NCI-H1436 (cell line): ENCODE measurements at places on chromosomes 6 and 20.
A peak's percentile ranks its signal among the peaks of the same experiment; 100 is the strongest.

GRCh38 chr20:47999166-47999565 lies 213.9 kb upstream of the SULF2 start:
- no peak for DNase-seq

- DNase-seq = no peak
These were observed 18.9 kb upstream of the SRSF6 start for GRCh38 chr20:43438578-43439316.

DNA sequence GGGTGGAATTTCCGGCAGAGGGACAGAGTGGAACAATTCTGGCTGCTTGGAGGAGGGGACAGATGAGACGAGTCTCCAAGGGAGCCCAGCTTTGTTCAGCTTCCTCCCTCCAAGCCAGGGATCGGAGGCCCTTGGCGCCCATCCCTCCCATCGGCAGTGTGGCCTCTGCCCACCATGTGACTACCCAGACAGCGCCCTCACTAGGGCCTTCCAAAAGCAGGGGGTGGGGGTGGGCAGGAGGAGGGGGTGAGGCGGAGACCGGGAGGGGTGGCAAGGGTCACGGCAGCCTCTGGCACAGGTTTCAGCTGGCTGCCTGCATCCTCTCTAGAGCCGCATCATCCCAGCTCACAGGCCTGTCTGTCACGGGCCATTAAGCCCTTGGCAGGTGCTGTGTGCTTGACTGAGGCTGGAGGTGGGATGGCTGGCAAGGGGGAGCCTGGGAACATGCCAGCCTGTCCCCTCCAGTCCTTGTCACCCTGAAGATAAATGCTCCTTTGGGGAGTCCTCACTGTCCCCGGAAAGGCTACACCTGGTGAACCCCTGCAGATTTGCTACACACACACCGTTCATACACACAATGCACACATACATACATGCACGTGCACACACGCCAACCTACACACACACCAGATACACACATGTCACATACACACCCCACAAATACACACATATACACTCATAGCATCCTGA lies 6.2 kb upstream of the FGD2 start:
- peak; percentile 41 for DNase-seq

DNA sequence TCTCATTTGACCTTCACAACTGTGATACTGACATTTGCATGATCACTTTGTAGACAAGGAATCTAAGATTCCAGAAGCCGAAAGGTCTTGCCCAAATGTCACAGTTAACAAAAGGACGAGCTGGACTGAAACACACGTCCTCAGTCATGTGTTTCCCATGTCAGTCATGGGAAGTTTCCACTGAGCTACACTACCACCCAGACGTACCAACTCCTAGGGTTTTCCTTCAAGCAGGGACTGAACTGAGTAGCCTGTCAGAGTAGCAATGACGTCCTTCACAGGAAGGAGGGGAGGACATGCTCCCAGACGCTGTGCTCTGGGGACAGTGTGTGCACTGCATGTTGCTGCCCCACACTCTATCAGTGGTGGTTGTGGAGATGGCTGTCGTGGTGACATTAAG lies 215.8 kb upstream of the SMLR1 start:
- no peak for DNase-seq

- no peak for DNase-seq
These were observed 4.0 kb downstream of the HSPA1B start for GRCh38 chr6:31831350-31832215.

- no peak for DNase-seq
These were observed 156.1 kb downstream of the SLC35B3 start for GRCh38 chr6:8279041-8279805.

DNA sequence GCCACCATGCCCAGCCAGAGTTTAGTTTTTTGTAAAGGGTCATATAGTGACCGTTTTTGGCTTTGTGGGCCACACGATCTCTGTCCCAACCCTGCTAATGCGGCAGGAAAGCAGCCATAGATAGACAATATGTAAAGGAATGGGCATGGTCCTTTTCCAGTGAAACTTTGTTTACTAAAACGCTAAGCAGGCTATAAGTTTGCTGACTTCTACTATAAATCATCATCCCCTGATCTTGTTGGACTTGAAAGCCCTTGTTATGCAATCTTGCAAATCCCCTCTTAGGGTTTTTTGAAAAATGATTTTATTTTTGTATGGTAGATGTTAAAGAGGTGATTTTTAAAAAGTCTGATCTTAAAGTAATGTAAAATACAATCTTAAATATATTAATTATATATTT lies 63.6 kb downstream of the CBFA2T2 start:
- DNase-seq = no peak

- no peak for DNase-seq
These were observed 148.7 kb downstream of the PRL start for GRCh38 chr6:22147921-22148776.

GRCh38 chr20:21181028-21181427 lies 55.1 kb downstream of the KIZ start:
- DNase-seq = no peak

DNA sequence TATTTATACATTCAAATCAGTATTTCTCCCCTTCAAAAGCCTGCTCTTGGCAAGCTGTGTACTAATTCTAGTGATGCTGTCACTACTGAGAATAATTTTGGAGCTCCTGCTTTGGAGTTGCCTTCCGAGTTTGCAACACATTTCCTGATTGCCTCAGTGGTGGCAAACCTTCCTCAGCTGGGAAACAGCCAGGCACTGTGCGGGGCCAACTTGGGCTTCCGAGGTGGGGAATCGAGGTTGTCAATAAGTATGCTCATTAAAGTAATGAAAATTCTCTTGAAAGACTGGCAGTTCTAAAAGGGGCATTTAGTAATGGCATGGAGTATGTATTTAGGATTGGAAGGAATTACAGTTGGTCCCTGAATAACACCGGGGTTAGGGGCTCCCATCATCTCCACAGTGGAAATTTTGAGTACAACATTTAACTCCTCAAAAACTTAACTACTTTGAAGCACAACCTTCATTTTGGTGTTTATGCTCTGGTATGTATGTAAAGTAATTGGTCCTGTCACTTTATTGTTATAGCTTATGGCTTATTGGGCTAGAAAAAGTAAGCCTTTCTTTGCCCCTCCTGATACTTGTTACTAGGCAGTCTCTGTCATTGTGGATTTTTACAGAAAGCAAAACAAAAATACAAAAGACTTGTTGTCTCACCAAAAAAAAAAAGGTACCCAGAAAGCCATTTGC lies 2.7 kb downstream of the PAQR8 start:
- no peak for DNase-seq

GRCh38 chr6:156534594-156534993 lies 242.6 kb upstream of the ARID1B start:
- no peak for DNase-seq
